ENCODE measurements at places on chromosomes 4 and X.
A peak's percentile ranks its signal among the peaks of the same experiment; 100 is the strongest.

DNA sequence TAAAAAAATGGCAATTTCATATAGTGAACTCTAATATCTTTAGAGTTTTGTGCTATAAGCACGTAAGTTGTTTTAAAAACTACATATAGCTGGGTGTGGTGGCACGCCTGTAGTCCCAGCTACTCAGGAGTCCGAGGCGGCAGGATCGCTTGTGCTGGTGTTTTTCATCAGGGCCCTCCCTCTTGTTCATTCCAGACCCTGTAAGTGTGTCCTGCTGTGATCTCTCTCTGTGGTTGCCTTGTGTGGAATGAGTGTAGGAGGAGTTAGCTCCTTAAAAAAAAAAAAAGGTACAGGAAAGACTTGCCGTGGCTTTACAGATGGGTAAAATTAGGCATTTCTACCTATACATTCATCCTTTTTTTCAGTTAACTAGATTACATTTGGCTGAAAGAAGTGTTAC is 35.4 kb downstream of the RBBP7 start:
- no peak for DNase-seq

DNA sequence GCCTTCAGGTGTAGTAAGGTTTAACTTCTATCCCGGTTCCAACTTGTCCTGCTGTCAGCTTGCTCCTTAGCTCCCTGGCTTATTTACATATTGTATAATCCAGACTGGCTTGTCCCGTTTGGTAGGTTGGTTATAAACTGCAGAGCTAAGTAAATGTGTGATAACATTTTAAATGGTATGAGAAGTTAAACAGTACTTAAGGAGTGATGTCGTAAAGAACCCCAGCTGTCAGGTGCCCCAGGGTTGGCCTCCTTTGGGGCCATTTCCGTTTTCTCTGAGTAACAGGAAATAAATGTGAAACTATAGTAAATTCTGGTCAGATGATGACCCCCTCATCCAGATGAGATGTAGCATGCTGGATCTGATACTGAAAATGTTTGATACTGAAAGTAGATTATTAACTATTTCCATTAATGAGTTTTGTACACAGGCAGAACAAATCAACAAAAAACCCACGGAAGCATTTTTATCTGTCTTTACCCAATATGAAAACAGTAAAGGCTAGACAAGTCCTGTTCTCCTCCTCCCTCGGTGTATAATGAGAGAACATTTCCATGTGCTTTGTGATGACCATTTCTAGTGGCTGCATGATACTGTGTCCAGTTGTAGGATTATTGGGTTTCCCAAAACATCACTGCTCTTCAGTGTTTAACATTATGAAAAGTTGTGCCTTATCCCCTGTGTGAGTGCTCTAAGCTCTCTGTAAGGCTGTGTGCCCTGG is 22.4 kb downstream of the GAB1 start:
- no peak for DNase-seq

DNA sequence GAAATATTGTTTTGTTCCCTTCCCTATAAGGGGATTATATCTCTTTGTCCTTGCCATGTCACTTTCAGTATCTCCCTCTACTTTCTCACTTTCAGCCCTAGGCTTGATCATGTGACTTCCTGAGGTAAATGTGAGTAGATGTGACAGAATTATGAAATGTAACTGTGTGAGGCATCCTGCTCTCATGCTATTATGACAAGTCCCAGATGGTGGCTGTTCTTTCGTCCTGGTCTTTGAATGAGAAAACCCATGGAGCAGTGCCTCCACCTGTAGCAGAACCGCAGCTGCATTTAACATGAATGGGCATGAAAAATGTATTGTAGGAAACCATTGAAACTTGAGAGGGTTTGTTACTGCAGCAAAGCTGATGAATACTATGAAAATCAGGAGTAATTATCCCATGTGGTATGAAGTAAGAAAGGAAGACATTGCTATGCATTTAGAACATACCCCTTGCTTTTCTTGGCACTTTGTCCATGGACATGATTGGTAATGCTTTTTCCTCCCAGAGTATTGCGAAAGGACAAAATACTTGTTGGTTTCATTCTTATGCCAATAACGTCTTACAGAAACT is 202.2 kb upstream of the GPRIN3 start:
- DNase-seq: no peak

DNA sequence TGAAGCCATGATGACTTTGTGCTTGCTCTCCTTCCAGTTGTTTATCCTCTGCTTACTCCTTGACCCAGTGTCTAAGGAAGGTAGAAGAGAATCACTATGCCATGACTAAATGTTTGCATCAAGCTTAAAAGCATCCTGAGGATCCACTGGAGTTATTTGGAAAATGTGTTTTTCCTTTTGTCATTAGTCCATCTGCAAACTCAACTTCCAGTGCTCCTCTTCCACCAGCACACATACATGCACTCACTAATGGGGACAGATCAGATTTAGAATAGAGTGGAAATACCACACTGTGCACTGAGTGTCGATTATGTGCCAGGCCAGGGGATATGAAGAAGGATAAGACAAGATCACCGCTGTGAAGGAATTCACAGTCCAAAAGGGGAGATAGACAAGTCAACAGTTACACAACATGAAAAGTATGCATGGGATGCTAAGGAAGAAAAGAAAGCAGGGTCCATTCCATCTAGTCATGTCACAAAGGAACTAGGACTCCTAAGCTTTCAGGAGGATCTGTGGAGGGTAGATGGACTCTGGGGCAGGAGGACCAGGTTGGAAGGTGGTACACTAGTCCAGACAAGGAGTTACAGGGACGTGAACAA is 1.9 kb downstream of the OCIAD2 start:
- DNase-seq: no peak

- no peak for DNase-seq
Measured at GRCh38 chrX:119871245-119871598, 311 bp downstream of the RNF113A start.

DNA sequence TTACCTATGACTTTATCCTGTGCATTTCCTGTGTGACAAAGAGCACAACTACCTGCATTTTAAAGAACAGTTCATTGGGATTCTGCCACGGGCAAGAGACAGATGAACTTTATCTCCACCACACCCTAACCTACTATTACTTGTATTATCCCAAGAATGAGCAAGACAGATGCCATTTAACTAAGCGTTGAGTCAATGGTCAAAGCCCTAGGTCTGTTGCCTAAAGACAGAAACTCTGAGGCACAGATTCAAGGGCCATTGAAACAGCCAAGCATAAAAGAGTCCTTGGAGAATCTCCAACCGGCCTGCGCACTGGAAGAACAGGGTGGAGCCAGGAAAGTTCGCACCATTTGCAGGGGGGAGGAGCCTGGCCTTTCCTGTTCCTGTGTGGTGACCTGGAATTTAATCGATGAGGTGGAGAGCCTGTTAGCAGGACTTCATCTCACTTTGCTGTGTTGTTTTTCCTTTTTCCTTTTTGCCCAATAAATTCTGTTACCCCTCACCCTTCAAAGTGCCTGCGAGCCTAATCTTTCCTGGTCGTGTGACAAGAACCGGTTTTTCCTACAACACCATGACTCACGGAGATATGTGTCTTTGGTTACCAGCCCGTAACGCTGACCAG is 146.4 kb upstream of the DIAPH2 start:
- no peak for DNase-seq

DNA sequence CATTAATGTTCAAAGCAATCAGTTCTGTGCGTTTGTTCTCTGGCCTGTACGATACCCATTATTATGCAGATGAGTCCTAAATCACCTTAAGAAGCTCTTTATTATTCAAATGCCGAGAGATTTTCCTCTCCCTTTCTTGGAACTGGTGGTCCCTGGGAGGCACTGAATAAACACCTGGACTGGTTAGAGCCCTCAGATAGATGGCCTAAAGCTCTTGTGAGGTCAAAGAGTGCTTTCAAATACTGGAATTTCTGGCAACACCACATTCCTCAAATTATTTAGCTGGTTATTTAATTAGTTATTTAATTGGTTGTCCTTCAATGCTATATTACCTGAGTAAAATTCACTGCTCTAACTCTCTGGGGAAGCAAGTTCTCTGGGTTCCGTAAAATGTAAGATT is 3.0 kb downstream of the ARHGEF38 start:
- DNase-seq: no peak

GRCh38 chr4:9765091-9765490 is 16.3 kb upstream of the DRD5 start:
- DNase-seq: peak; percentile 34

GRCh38 chr4:87622303-87622702 is 14.0 kb downstream of the DSPP start:
- peak; percentile 37 for DNase-seq

DNA sequence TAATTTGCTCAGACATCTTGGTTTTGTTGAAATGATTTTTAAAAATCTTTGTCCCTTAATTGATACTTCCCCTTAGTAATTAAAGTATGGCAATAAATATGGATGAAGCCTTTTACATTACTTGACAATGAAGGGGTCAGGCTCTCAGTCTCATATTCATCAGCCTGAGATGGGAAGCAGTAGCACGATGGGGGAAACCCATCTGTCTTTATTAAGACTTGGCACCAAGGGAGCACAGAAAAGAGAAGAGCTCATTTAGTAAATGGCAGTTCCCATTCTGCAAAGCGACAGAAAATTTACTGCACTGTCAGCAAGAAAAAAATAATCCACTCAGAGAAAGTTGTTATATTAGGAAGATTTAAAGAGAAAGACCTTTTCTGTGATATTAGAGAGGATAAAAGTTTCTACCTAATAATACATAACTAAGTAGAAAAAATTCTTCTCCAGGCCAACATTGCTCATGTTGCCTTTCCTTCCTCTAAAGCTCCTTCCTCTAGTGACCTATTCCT is 7.9 kb upstream of the SERTM2 start:
- DNase-seq: no peak

GRCh38 chr4:94359221-94359620 is 16.6 kb upstream of the HPGDS start:
- no peak for DNase-seq

GRCh38 chr4:177579649-177580048 is 137.4 kb upstream of the AGA start:
- DNase-seq: no peak

GRCh38 chr4:151786158-151786495 is 25.3 kb upstream of the GATB start:
- DNase-seq: no peak

GRCh38 chrX:132488819-132489577 is at the start of gene MBNL3:
Gene MBNL3, minus strand, starts transcription at chrX:132489038. Its CDS starts 49,427 bp downstream, at chrX:132439611.
- DNase-seq: peak; percentile 34

- DNase-seq: no peak
Measured at GRCh38 chr4:54908763-54909162, 216.6 kb downstream of the KDR start.

DNA sequence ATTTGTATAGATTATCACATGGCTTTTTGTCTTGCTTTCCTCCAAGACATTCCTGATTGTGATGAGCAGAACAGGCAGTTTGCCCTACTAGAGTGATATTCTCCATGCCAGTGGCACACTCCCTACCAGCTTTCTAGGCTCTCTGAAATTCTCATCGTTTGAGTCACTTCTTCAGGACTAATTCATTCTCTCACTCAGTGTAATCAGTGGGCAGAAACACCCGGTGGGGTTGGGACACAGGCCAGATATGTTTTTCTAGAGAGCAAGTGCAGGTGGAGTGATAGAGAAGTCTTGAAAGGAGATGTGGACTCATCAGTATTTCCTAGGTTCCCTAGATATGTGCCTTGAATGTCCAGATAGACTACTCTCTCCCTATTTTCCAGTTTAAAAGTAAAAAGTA is 13.1 kb downstream of the RAB33A start:
- DNase-seq: no peak

GRCh38 chr4:807792-808191 is 18.1 kb downstream of the CPLX1 start:
- no peak for DNase-seq

GRCh38 chrX:74251006-74251930 is 52.7 kb upstream of the ZCCHC13 start:
- peak; percentile 6 for DNase-seq

DNA sequence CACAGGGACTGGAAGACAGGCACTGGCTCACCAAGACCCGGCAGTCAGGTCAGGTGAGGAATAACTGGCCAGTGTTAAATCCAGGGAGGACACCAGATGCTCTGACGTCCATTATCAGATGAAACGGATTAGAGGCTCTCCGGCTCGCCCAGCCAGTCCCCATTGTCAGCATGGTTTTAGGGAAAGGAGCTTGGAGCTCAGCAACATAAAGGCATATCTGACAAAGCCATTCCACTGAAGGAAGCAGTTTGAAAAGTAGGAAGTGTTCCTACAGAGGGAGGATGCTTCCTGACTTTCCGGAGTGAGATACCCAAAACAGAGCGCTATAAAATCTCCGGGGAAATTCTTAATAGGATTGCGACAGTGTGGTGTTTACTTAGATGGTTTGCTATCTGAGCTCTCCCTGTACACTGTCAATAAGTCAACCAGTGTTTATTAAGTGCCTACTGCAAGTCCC is 14.8 kb downstream of the NDNF start:
- DNase-seq: no peak

GRCh38 chr4:188110036-188110435 is 633 bp upstream of the TRIML2 start:
- no peak for DNase-seq

- DNase-seq: peak; percentile 67
Measured at GRCh38 chrX:63250253-63250868, 100.8 kb downstream of the SPIN4 start.

- no peak for DNase-seq
Measured at GRCh38 chrX:8879750-8880149, 78.6 kb upstream of the FAM9A start.

- DNase-seq: no peak
Measured at GRCh38 chr4:174847801-174848427, 18.9 kb upstream of the GLRA3 start.

GRCh38 chr4:142100941-142101340 is 464.6 kb downstream of the IL15 start:
- no peak for DNase-seq

GRCh38 chr4:57074744-57075143 is 35.4 kb downstream of the IGFBP7 start:
- DNase-seq: no peak

- no peak for DNase-seq
Measured at GRCh38 chr4:153064571-153064970, 128.4 kb downstream of the FHDC1 start.

DNA sequence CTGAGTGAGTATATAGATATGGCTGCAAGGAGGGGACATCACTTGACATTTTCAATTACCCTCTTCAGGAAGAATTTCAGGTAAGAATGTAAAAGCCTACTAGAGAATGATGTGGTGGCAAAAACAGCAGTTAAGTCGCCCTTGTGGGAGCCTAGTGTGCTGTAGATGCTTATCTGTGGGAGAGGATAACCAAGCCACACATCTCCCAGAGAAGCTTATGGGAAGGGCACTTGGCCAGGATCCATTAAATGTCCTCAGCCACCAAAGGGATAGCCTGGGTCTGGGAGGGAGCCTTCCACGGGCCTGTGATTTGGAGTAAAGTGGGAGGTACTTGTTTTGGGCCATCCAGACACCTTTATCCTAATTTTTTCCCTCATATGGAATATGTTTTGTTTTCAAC is 41.3 kb upstream of the BCLAF3 start:
- DNase-seq: no peak

DNA sequence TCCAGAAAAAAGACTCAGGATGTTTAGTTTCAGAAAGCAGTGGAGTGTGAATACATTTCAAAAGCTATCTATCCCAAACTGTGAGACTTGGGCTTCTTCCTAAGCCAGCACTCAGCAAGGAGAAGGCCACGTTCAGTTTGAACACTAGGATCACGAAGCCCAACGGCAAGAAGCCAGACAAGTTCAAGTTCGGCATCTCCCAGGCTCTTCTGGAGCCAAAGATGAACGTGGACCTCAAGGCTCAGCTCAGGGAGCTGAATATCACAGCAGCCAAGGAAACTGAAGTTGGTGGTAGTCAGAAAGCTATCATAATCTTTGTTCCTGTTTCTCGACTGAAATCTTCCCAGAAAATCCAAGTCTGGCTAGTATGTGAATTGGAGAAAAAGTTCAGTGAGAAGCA is 7.6 kb downstream of the PLAC1 start:
- DNase-seq: no peak

GRCh38 chrX:42955349-42955748 is 177.4 kb upstream of the PPP1R2C start:
- DNase-seq: no peak

Data from pons (tissue), 1 donor.